Fibroblast of skin of left biceps (primary cell): ENCODE measurements at places on chromosomes 7 and 10.

- DNase-seq, result peak; percentile 47
Measured at GRCh38 chr10:77939561-77940001, 13.0 kb upstream of the DLG5 start.

DNA sequence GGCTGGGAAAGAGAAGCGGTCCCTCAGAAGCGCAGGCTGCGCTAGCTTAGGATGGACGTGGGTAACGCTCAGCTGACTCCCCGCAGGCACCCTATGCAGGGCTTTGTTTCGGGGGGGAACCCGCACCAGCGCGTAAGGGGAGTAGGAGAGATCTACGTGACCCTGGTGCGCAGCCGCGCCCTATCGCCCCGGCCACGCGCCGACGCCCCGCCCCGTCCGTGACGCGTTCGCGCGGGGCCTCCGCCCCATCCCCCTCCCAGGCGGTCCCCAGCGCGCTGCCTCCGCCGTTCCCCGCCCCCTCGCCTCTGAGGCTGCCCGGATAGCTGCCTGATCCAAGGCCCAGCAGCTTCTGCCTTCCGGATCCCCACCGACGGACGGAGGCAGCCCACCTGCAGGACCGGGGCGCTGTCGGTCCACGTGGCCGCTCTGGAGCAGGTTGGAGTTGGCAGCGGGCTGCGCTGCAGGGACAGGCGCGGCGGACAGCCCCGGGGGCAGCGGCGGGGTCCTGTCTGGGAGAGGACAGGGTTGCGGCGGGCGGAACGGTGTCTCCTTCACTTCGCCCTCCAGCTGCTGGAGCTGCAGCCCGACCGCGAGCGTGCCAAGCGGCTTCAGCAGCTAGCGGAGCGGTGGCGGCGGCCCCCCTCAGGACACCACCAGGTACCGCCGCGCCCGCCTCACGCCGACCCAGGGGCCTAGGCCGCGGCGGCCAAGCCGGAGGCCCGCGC lies at the start of gene VDAC2:
Gene VDAC2, plus strand, starts transcription at position 515 of the 725 bp plus-strand sequence. CDS start 363 bp downstream, outside the sequence.
- peak; percentile 70 for DNase-seq

DNA sequence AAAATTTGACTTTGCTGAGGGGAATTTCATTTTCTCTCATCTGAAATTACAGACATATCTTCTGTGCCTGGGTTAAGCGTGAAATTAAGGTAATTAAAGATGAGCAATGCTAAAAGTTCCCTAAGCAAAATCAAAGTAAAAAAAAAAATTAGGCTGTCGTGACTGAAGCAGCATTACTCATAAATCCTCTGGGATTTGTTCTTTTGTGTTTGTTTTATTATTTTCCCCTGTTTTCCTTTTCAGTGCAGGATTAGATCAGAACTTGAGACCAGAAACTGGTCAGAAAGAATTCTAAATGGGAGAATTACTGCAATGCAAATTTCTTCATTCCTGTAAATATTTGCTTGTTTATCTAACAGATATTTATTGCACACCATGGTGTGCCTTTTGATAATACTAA lies 141.4 kb upstream of the BET1 start:
- DNase-seq, result no peak

- no peak for DNase-seq
Measured at GRCh38 chr10:11439523-11440053, 171.9 kb downstream of the USP6NL start.

DNA sequence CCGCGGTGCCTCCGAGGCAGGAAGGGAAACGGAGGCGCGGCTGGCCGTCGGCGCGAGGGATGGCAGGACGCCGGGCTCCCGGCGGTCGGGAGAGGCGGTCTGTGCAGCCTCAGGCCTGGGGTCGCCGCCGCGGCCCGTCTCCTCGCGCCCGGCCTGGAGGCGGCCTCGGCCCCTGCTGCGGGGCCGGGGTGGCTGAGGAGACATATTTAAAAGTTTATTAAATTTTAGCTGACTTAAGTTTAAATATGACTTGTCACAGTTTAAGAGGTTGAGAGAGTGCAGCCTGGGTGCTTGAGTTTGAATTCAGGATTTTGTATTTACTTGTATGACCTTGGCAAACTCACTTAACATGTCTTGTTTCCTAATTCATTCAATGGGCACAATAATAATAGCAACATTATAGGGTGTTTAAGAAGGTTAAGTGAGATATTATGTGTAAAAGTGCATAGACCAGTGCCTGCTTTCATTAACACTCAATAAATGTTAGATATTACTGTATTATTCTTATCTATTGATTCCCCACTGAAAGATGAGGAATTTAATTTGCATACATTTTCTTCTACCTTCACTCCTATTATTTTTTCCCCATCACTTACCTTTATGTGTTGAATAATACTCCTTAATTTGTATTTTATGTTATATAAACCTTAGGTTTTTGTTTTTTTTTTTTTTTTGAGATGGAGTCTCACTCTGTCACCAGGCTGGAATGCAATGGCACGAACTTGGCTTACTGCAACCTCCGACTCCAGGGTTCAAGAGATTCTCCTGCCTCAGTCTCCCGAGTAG lies 718 bp downstream of the DYNC2I1 start:
- DNase-seq, result no peak

- DNase-seq, result no peak
Measured at GRCh38 chr10:3036155-3037021, 31.0 kb upstream of the PFKP start.

DNA sequence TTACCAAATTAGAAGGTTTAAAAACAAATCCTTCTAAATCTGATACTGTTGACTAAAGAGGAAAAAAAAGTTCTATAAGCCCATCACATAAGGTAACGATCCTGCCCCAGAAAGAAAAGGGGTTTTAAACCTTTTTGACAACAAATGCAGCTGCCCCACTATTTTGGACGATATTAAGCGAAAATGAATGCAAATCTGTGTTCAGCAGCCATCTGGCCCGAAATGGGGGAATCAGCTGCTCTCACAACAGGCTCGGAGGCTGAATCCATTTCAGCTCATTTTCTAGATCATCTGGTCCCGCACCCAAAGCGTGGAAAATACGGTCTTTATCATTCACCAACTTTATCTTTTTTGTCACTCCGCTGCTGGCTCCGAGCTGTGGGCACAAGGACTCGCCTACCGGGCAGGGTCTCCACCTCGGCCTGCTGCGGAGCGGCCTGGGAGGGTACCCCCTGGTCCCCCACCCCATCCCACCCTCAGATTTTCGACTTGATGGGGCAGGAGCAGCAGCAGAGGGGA lies 2.4 kb upstream of the EBF3 start:
- DNase-seq, result no peak

- DNase-seq, result no peak
Measured at GRCh38 chr7:151374726-151375125, 33.1 kb downstream of the NUB1 start.

GRCh38 chr7:148340438-148341280 lies 249.9 kb upstream of the C7orf33 start:
- DNase-seq, result no peak

GRCh38 chr7:13057462-13058200 lies 370.2 kb downstream of the ARL4A start:
- DNase-seq, result no peak

DNA sequence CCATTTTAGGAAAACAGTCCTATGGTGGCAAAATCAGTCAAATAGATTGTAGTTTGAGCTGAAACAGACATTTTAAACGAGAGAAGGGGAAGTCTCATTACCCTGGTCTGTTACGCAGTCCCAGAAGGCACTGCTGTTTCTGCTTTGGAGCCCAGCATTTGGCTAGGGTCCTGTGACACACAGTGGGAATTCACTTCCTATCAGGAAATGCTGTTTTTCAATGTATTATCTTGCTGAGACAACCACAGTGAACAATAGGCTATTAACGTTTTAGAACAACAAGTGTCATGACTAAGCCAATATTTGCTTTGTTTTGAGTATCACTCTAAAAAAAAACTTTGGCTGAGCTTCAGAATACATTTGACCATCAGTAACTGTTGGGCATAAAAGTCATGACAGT lies 74.1 kb downstream of the ADD3 start:
- no peak for DNase-seq

DNA sequence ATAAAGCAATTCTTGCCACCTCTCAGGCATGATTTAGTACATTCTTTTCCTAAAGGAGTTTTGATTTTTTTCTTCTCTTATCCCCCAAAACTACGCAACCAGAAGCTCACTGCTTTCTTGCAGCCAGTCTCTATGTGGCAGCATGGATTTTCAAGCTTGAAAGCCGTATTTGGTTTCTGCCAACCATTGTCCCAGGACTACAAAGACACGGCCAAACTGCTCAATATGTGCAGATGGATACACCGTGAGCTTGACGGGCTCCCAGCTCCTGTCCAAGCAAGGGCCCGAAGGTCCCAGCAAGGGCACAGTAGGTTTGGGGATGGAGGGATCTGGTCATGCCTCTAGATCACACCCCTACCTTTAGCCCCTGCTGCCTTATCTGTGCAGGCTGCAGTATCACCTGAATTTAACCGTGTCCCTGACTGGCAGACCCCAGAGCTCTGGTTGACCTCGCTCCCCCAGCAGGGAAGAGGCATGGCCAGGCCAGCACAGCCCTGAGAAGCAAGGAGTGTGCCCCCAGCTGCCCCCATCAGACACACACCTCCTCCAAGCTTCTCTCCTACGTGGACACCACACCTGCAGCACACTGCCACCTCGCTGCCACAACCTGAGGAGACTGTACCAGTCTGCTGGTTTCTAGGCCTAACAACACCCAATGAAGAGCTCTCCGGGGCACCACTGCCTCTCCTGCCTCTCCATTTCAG lies 86.8 kb downstream of the COBL start:
- no peak for DNase-seq

DNA sequence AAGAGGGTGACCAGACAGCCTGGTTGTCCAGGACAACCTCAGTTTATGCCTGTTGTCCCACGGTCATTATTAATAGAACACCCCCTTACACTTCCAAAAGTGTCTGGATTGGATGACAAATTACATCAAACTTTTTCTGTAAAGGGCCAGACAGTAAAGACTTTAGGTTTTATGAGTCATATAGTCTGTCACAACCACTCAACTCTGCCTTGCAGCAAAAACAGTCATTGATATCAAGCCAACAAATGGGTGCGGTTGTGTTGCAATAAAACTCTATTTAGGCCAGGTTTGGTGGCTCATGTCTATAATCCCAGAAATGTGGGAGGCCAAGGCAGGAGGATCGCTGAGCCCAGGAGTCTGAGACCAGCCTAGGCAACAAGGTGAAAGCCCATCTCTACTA lies 66.7 kb upstream of the ATP6V0A4 start:
- peak; percentile 37 for DNase-seq

- no peak for DNase-seq
Measured at GRCh38 chr7:96238474-96238873, 83.4 kb downstream of the SLC25A13 start.

- DNase-seq, result no peak
Measured at GRCh38 chr7:123999703-124000102, 33.2 kb downstream of the TMEM229A start.

DNA sequence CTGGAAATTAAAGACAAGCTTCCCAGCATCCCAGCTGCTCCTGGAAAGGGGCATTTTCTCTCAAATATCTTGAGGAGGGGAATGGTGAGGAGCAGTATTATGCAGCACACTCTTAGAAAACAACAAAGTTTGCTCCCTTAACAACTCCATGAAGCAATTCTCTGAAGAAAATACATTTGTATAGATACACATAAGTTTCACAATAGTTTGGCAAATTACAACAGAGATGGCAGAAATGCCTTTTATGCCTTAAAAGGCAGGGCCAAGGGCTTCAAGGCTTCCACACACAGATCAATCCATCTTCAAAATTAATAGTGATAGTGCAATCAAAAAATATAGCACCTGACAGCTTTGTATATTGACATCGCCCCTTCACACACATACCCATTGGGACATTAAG lies 12.2 kb downstream of the DGKI start:
- no peak for DNase-seq

- DNase-seq, result no peak
Measured at GRCh38 chr7:73983437-73984164, 44.4 kb upstream of the ELN start.

DNA sequence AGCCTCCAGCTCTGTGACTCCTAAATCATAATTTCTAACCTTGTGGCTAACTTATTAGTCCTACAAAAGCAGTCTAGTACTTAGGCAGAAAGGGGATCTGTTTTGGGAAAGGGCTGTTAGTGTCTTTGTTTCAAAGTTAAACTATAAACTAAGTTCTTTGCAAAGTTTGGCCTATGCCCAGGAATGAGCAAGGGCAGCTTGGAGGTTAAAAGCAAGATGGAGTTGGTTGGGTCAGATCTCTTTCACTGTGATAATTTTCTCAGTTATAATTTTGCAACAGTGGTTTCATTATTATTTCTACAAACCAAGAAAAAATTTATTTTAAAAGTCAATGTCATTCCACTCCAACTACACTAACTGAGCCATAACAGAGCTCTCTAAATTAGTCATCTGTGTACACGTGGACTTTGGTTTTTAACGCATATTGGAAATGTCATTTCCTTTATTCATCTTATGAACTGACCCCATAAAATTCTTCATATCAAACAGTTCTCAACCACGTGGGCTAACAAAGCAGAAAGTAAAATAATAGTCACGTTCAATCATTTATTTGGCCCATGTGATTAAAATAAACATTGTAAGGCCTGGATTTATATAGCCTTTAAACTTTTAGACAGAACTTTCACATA lies 143.2 kb upstream of the C7orf33 start:
- no peak for DNase-seq

DNA sequence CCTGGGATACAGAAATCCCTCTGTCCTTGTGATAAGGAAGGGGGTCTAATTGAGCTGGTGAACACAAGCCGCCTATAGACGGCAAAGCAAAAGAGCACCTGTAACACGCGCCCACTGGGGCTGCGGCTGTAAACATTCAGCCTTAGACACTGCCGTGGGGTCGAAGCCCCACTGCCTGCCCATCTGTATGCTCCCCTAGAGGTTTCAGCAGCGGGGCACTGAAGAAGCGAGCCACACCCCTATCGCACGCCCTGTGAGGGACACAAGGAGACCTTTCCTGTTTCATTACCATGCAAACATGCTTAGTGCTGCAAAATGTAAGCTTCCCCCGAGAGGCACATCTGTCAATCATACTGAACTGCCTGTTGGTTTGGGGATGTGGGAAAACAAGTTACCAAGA lies 82.1 kb downstream of the NRP1 start:
- no peak for DNase-seq
